Thyroid gland (tissue), 4 donors: ENCODE measurements at places on chromosomes 6 and 20. TPM values are rescaled to one million over a fixed set of nuclear protein-coding genes. Genes with fewer than 3 reads are reported as not detected.

DPPA5 gene
- not detected for total RNA-seq

GPLD1 gene
- 9.7 TPM for total RNA-seq

HDGFL1 gene
- total RNA-seq, result 0.40 TPM

KCNK16 gene
- total RNA-seq, result not detected

VIP gene
- 2.2 TPM for total RNA-seq

RTF2 gene
- total RNA-seq, result 46.1 TPM

AKIRIN2 gene
- total RNA-seq, result 21.3 TPM

DNA sequence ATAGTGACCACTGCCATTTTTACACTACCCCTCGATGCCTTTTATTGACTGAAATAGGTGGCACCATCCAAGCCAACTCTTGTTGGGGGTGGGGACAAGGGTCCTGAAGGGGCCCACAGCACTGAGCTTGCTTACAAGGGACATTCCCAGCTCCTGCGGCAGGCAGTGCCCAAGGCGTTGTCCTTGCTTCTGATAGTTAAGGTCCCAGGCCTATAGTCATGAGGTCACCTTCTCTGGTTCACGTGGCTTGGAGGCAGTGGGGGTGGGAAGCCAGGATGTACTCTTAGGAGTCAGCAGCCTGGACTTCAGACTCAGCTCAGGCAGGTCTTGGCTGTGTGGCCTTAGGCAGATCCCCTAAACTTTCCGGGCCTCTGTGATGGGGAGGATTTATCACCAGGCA is 48.6 kb downstream of the TOX2 start:
- H3K27ac ChIP-seq, result no peak overlapping the region
- no peaks in the 10 kb centered on the region for H3K36me3 ChIP-seq

GRCh38 chr6:157647261-157647915 is 175.7 kb upstream of the SNX9 start:
- H3K36me3 ChIP-seq, result no peaks in the 10 kb centered on the region
- no peak overlapping the region for H3K4me3 ChIP-seq
- H3K27ac ChIP-seq, result no peak overlapping the region
- no peak for DNase-seq
- peaks cover 40% of the 10 kb centered on the region for H3K4me1 ChIP-seq
- H3K27me3 ChIP-seq, result no peaks in the 10 kb centered on the region

DNA sequence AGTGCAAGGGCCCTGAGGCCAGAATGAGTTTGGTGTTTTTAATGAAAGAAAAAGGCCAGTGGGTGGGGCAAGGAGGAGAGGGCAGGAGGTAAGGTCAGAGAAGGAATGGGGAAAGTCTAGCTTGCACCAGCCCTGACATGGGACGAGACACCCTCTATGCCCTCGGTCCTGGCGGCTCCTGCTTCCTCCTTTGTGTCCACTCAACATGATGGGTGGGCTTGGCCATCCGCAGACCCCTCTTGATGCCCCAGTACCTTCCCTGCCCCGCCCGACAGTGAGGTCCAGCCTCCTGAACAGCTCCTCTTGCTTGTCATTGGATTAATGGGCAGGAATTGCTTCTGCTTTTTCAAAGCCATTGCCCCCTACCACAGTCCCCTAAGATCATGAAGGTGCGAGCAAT is 33.6 kb upstream of the ANGPT4 start:
- H3K4me3 ChIP-seq, result no peak overlapping the region
- H3K27ac ChIP-seq, result no peak overlapping the region
- DNase-seq, result no peak
- no peaks in the 10 kb centered on the region for H3K36me3 ChIP-seq

GRCh38 chr20:38001981-38002380 is 31.3 kb downstream of the TTI1 start:
- DNase-seq, result no peak
- no peak overlapping the region for H3K27ac ChIP-seq
- no peaks in the 10 kb centered on the region for H3K4me1 ChIP-seq
- peaks cover 18% of the 10 kb centered on the region for H3K36me3 ChIP-seq
- no peaks in the 10 kb centered on the region for H3K27me3 ChIP-seq

DNA sequence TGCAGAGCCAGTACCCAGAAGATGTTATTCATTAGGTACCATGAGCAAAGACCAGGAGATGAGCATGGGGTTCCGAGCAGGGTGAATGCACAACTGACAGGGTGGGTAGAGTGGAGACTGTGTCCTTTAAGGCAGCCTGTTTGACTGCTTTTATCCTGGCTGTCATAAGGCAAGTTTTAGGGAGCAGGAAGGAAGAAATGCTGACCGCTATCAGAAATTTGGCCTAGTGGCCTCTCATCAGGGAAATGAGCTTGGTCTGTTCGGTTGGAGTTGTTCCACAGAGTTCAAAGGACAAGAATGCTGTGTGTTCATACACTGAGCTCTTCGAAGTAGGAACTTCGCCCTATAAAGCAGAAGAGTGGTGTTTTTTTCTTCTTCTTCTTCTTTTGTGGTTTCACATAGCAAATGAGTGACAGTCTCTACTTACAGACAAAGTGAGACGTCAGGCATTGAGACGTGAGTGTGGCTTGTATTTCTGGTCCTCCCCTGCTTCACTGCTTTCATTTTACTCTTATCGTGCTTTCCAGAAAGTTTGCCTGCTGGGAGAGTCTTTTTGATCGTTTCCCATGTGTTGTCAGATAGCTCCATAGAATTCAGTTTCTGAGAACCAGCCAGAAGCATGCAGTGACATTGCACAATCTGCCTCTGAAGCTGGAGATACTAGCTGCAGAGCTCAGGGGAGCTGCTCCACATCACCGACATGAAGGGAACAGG is at the start of gene CASS4:
Gene CASS4, plus strand, starts transcription at position 502 of the 714 bp plus-strand sequence. Its CDS starts 199 bp downstream, at position 701.
- no peak within 1 kb of the TSS for H3K27ac ChIP-seq
- H3K4me3 ChIP-seq, result no peak within 1 kb of the TSS
- no peaks in the 10 kb centered on the region for H3K27me3 ChIP-seq
- no peak for DNase-seq

DNA sequence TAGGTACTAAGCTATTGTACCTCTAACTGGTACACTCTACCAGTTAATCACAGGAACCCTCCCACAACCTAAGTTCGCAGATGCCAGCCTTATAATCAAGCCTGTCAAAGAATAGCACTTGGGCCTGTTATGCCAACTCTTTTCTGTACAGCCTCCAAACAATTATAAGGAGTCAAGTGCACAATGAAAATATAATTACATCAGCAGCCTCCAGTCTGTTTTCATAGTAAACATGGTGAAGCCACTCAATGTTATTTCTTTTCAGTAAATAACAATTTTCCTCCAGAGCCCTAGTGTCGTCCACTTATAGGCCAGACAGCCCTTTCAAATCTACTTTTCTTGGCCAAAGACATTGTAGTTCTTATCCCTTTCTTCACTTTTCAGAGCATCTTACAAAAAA is 82.7 kb upstream of the CARMIL1 start:
- peaks cover 37% of the 10 kb centered on the region for H3K4me1 ChIP-seq
- H3K36me3 ChIP-seq, result no peaks in the 10 kb centered on the region

DNA sequence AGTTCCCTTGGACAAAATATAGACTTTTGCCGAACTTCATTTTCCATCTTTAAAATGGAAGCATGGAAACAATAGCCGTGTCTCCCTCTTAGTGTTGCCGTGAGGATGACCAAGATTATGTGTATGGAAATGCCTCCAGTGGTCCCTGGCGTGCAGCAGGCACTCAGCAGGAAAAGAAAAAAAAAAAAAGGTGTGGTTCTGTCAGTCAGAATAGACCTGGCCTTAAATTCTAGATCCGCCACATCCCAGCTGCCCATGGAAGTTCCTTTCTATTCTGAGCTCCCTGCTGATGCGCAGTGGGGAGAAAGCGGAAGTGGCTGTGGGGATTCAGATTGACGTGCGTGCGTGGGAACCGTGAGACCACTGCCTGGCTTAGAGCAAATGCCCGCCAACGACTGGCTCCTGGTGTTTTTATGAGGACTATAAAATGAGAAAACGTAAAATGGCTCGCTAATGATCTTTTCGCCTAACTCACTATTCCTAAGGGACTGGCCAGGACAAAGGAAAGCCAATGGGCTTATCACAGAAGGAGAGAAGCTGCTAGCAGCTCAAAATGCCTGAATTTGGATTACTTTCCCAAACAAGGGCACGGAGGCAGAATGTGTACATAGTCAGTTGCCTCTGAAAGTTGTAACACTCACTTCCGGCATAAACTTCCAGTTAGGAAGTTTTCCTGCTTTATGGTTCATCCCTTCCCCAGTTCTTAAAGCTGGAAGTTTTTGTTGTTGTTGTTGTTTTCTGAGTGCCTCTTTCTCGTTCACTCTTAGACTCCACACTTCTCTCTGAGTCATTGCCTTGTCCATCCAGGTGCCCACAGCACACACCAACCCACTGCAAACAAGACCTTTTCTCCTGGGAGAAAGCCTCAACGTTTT is 11.4 kb upstream of the PDE10A start:
- H3K27me3 ChIP-seq, result no peaks in the 10 kb centered on the region
- H3K4me1 ChIP-seq, result peaks cover 2% of the 10 kb centered on the region
- no peaks in the 10 kb centered on the region for H3K36me3 ChIP-seq
- H3K27ac ChIP-seq, result no peak overlapping the region

DNA sequence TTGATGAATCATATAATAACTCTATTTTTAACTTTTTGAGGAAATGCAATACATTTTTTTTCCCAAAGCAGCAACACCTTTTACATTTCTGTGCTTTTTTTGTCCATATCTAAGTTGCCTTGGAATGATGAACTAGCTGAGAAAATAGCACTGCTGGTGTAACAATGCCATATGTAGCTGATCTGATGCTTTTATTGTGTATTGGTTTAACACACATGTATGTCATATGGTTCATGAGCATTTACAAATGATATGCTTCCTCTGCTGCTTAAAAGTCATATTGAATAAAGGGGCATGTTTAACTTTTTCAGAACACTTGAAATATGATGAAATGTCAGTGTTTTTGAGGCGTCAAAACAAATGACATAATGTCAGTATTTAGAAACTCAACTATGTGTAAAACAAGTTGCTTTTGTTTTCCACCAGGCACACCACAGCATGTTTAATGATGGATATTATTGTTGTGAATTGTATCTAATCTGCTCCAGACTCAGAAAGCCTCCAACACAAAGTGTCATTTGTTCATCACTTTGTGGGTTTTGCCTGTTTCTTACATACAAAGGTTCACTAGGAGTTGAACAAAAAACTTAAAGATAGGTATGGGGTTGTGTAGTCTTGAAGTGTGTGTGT is 775.8 kb upstream of the FLRT3 start:
- H3K27me3 ChIP-seq, result no peaks in the 10 kb centered on the region
- H3K36me3 ChIP-seq, result no peaks in the 10 kb centered on the region
- no peaks in the 10 kb centered on the region for H3K4me1 ChIP-seq
- DNase-seq, result no peak
- H3K4me3 ChIP-seq, result no peak overlapping the region
- no peak overlapping the region for H3K27ac ChIP-seq

GRCh38 chr6:55016261-55016660 is 158.1 kb upstream of the HCRTR2 start:
- H3K27ac ChIP-seq, result no peak overlapping the region
- no peaks in the 10 kb centered on the region for H3K27me3 ChIP-seq
- H3K4me1 ChIP-seq, result no peaks in the 10 kb centered on the region
- DNase-seq, result no peak
- no peak overlapping the region for H3K4me3 ChIP-seq

DNA sequence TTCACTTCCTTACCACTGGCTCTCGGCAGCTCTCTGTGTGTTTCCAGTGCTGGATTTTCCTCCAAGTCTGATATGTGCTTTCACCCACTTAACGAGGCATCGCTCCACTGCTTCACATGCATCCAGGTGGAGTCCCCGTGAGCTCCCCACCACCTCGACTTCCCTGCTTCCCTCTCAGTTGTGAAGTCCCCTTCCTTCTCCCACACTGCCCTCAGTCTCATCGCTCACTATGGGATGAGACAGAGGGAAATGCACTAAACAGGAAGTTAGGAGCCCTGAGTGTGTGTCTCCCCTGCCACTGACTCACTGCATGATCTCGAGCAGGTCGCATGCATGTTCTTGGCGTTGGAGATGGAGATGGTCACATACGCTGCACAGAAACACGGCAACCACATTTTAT is 84.0 kb downstream of the MTHFD1L start:
- no peak overlapping the region for H3K27ac ChIP-seq
- H3K27me3 ChIP-seq, result no peaks in the 10 kb centered on the region
- H3K4me1 ChIP-seq, result no peaks in the 10 kb centered on the region

GRCh38 chr6:137901454-137901853 is 34.4 kb downstream of the TNFAIP3 start:
- no peaks in the 10 kb centered on the region for H3K27me3 ChIP-seq
- H3K27ac ChIP-seq, result no peak overlapping the region
- H3K4me3 ChIP-seq, result no peak overlapping the region
- H3K4me1 ChIP-seq, result no peaks in the 10 kb centered on the region
- no peaks in the 10 kb centered on the region for H3K36me3 ChIP-seq

GRCh38 chr6:157982102-157982562 is 469 bp downstream of the SYNJ2 start:
- H3K4me1 ChIP-seq, result peaks cover 9% of the 10 kb centered on the region
- H3K36me3 ChIP-seq, result no peaks in the 10 kb centered on the region
- no peaks in the 10 kb centered on the region for H3K27me3 ChIP-seq
- H3K4me3 ChIP-seq, result peak overlapping the region; percentile 29
- peak overlapping the region; percentile 46 for H3K27ac ChIP-seq
- peak; percentile 60 for DNase-seq

DNA sequence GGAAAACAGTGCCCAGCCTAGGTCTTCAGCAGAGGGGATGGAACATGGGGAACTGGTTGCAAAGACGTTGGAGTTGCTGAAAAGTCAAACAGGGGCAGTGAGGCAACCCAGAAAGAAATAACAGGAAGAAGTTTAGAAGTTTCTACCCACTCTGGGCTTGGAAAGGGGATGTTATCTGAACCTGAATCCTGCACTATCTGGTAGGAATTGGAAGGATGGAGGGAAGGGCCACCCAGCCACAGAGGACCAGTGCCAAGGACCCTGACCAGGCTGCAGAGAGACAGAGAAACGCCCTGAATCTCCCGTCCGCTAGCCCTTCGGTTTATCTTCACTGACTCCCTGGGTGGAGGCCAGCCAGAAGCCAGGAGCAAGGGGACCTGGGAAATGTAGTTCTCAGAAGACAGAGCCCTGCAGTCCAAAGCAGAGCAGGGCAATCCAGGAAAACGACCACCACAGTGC is 217.3 kb upstream of the RREB1 start:
- H3K27me3 ChIP-seq, result no peaks in the 10 kb centered on the region
- no peaks in the 10 kb centered on the region for H3K4me1 ChIP-seq
- no peaks in the 10 kb centered on the region for H3K36me3 ChIP-seq
- no peak overlapping the region for H3K27ac ChIP-seq
- no peak overlapping the region for H3K4me3 ChIP-seq

GRCh38 chr20:38108438-38108985 is 56.6 kb downstream of the TGM2 start:
- no peaks in the 10 kb centered on the region for H3K27me3 ChIP-seq
- no peak overlapping the region for H3K4me3 ChIP-seq
- DNase-seq, result no peak
- H3K4me1 ChIP-seq, result peaks cover 18% of the 10 kb centered on the region
- no peak overlapping the region for H3K27ac ChIP-seq

DNA sequence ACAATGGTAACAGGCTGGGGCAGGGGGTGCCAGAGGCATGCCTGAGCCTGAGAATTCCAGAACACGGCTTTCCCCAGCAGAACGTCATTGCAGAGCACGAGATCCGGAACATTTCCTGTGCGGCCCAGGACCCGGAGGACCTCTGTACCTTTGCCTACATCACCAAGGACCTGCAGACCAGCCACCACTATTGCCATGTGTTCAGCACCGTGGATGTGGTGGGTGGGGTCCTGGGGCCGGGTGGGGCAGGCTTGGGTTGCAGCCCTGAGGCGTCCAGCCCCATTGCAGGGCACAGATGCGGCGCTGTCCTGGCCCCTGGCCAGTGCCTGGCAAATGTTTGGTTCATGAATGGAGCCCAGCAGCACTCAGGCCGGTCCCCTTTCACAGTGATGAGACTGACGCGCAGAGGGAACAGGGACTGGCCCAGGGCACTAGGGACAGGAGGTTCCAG is 57.1 kb downstream of the TCP11 start:
- peaks cover 90% of the 10 kb centered on the region for H3K36me3 ChIP-seq
- H3K4me3 ChIP-seq, result no peak overlapping the region
- no peak for DNase-seq
- H3K27ac ChIP-seq, result no peak overlapping the region
- H3K27me3 ChIP-seq, result no peaks in the 10 kb centered on the region

GRCh38 chr6:12715437-12715836 is 1.1 kb upstream of the PHACTR1 start:
- H3K27ac ChIP-seq, result no peak overlapping the region
- no peak for DNase-seq
- no peak overlapping the region for H3K4me3 ChIP-seq
